ENCODE measurements at places on chromosomes 2 and 18. TPM values are rescaled to one million over a fixed set of nuclear protein-coding genes. Genes with fewer than 3 reads are reported as not detected.

The BUB1 gene
- total RNA-seq: 18.2 TPM

The LBX2 gene
- total RNA-seq: not detected

The NFATC1 gene
- total RNA-seq: 18.6 TPM

The TTN gene
- total RNA-seq: 5,137 TPM

The GRP gene
- 1.3 TPM for total RNA-seq

The PARD6G gene
- 11.6 TPM for total RNA-seq

The TIMM21 gene
- total RNA-seq: 52.0 TPM

The CXCR1 gene
- 0.31 TPM for total RNA-seq

The BOLL gene
- total RNA-seq: 2.8 TPM

The SLC9A4 gene
- total RNA-seq: 0.10 TPM

The SPP2 gene
- not detected for total RNA-seq

The SH2D6 gene
- not detected for total RNA-seq

DNA sequence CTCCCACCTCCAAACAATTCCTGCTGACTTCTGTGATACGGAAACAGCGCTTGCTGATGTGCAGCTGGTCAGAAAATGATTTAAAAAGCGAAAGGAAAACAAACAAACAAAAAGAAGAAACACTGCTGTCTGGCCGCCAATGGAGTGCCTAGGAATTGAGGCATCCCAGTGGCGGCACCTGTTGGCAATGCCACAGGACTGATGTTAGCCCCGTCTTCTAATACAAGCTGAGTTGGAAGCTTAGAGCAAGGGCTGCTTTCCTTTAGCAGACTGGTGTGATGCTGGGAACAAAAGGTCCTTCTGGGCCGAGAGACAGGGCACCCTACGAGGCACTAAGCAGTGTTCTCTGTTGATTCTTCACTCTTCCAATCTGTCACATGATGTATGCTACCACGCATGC lies 163.6 kb upstream of the REV1 start:
- DNase-seq: no peak

- DNase-seq: no peak
These were observed 60.8 kb downstream of the LIMS1 start for GRCh38 chr2:108594982-108595464.

GRCh38 chr18:63319383-63320122 lies at the start of gene BCL2:
BCL2 (minus strand) TSS chr18:63319769.
- peak; percentile 81 for DNase-seq

GRCh38 chr2:209323738-209324137 lies 100.1 kb upstream of the MAP2 start:
- no peak for DNase-seq

DNA sequence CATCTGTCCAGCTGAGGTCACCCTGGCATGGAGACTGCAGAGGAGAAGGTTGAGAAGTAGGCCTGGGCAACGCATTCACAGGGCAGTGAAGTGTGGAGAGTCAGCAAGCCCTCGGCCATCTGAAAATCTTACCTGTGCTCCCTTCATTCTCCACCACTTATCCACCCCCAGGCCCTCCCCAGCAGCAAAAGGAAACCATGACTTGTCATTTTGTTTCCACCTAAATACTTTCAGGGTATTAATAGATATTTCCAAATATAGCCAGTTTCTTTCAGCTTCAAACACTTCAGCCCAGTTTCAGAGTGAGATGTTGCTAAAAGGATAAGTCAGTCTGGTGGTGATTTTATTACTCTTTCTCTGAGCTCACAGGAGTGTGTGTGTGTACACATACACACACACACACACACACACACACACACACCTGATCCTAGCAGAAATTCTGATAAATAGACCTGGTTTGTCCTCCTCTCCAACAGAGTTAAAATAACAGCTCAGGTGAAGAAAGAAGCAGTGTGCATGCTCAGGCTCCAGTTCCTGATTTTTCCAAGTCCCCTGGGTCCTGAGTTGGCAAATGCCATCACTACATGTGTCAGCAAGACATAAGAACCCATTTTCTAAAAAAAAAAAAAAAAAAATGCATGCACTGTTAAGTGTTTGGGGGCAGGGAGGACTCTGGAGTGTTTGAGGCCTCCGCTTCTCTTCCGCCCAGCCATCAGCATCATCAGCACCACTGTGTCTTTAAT lies 82.8 kb downstream of the LOXHD1 start:
- DNase-seq: peak; percentile 9

- DNase-seq: no peak
These were observed 86.2 kb downstream of the MYL12B start for GRCh38 chr18:3348176-3348575.

- no peak for DNase-seq
These were observed 60.8 kb downstream of the CEP192 start for GRCh38 chr18:13051950-13052349.

- no peak for DNase-seq
These were observed 29.8 kb downstream of the B3GNT7 start for GRCh38 chr2:231425291-231425810.

GRCh38 chr18:43060020-43060419 lies 55.5 kb downstream of the RIT2 start:
- DNase-seq: no peak

DNA sequence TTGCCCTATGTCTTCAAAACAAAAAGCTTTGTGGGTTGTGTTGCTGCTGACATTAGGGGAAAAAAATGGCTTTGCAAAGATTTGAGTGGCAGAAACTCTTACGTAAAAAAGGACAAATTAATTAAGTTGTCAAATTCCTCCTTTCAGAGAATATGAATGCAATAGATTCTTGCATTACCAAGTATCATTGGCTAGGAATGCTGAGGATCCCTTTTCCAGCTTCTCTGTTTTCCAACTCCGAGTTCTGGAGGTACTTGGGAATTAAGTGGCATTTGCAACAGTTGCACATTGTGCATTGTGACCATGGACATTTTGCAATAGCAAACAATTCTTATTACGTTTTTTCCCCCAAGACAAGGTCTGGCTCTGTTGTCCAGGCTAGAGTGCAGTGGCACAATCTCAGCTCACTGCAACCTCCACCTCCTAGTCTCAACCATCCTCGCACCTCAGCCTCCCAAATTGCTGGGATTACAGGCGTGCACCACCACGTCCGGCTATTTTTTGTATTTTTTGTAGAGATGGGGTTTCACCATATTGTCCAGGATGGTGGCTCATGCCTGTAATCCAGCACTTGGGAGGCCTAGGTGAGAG lies 29.9 kb upstream of the PPP1CB start:
- no peak for DNase-seq

DNA sequence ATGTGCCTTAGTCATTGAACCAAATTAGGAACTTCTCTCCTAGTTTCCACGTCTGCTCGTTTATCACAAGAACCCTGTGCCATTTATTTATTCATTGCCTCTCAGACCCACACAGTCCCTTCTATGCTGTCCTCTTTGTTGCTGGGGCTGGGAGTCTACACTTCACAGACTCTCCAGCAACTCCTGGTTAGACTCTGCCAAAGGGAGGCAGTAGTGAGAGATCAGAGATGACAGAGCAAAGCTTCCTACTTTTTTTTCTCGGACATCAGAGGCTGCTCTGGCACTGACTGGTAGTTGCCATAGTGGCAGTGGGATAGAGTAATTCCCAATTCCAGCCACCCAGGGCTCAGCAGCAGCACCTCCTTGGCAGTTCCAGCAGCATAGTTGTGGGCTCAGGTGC lies 277.5 kb downstream of the BCL11A start:
- DNase-seq: no peak

- DNase-seq: no peak
These were observed 53.8 kb downstream of the SCN1A start for GRCh38 chr2:166074011-166074410.

DNA sequence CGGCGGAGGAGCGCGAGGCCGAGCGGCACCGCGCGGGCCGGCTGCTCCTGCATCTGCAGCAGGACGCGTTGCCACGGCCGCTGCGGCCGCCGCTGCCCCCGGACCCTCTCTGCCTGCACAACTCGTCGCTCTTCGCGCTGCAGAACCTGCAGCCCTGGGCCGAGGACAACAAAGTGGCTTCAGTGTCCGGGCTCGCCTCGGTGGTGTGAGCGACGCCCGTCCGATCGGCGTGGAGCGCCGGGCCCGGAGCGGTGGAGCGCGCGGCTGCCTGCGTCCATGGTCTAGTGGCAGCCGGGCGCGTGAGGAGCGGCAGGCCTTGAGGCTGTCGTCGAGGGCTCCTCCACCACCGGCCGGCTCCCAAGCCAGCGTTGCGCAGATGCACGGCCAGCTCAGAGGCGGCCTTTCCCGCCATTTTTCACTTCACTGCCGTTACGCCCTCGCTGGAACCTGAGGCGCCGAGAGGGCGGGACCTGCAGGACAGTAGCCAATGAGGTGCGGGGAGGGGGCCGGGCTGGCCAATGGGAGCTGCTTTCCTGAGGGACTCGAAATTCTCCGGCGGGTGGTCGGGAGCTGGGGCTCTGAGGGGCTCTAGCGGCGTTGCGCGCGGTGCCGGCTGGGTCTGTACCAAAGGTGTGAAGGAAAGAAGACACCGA lies 1.9 kb downstream of the TLX2 start:
- DNase-seq: peak; percentile 83

DNA sequence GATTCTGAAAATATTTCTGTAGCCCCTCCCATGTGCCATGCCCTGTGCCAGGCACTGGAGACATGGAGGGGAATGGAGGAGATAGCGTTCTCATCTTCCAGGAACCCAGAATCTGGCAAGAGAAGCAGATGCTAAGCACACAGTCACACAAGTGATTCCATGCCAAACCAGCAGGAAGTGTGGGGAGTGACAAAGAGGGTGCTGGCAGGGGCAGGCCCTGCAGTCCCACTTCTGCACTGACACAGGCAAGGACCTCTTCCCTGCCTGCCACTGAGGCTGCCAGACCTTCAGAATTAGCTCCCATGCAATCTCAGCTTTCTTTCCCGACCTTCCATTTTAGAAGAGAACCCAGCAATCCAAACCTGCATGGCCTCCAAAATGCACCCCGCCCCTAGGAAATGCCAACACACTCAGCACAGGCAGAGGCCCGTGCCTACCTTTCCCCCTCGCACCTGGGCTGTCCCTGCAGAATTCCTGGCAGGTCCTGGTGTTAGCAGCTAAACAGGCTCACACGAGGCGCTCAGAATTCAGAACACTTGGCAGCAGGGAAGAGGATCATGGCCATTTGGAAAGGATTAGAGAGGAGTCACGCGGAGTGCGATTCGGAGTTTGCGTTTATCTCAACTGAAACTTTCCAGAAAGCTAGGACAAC lies 155.3 kb downstream of the MSH2 start:
- peak; percentile 68 for DNase-seq

DNA sequence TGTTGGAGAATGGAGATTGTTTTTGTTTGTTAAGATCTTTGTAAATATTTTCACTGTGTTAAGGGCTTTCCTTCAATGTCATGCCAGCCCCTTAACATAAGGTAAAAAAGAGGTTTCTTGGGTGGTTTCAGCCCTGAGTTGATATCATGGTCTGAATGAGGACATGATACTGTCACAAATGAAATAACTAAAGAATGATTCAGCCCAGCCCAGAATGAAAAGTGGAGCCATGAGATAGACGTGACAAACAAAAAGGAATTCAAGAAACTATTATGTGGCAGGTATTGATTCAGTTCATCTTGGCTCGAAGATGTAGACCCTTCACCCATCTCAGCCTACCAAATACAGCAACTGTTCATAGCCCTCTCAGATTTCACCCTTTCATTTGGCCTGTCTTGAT lies 88.6 kb upstream of the TTN start:
- DNase-seq: no peak

GRCh38 chr2:139365189-139365588 lies 585.0 kb upstream of the NXPH2 start:
- no peak for DNase-seq

- no peak for DNase-seq
These were observed 51.5 kb downstream of the HAUS1 start for GRCh38 chr18:46155641-46156051.

DNA sequence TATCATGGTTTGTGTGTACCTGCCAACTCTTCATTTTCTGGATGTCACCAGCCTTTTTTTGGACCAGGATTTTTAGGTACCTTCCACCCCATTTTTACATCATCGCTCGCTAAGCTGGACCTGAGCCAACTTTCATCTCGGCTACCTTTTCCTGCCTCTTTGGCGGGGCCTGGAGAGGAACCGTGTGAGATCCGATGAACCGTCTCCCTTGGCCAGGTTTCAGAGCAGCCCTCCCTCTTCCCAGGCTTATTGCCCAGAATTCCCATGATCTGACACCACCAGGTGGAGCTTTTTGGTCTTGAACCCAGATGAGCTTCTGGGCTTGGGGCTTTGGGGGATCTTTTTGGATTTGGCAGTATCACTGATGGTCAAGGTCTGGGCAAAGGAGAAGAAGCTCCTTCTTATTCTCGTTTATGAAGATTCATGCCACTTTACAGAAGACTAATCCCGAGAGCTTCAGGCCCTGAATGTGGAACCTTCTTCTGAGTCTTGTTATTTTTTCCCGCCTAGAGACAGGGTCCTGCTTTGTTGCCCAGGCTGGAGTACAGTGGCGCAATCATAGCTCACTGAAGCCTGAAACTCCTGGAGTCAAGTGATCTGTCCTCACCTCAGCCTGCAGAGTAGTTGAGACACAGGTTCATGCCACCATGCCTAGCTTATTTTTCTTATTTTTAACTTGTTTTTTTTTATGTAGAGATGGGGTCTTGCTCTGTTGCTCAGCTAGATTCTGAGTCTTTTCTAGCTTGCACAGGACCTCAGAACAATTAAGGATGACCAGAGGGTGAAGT lies 50.4 kb downstream of the GATA6 start:
- no peak for DNase-seq

DNA sequence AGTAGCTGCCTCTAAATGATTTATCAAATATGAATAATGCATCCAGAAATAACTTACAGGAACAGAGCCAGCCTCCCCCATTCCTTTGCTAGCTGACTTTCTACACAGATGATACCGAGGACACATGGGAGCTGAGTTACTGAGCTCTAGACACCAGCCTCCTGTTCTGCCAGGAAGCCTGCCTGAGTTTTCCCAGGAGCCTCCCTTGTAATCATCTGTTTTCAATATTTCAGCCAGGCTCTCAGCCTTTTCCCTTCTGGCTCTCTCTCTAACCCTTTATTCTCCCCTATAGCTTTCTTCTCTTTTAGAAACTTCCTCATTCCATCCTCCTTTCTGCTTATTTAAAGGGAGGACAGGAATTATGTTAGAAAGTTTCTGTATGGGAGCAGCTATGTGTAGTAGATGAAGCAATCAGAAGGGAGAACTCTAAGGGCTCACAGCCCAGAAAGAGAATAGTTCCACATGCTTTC lies 911.6 kb downstream of the TDRD15 start:
- peak; percentile 73 for DNase-seq

All from tongue (tissue), 3 donors.